Foreskin keratinocyte (primary cell): ENCODE measurements at places on chromosomes 13 and 19. TPM values are rescaled to one million over a fixed set of nuclear protein-coding genes. Genes with fewer than 3 reads are reported as not detected.

The CRLF1 gene
- 0.37 and 0.60 TPM in 2 replicates for total RNA-seq

The TUBB4A gene
- not detected in 2 replicates for total RNA-seq

The ZNF99 gene
- total RNA-seq = not detected in 2 replicates

The COL5A3 gene
- 1.8 and 5.0 TPM in 2 replicates for total RNA-seq

The CACNG8 gene
- total RNA-seq = not detected in 2 replicates

The ZNF850 gene
- total RNA-seq = 2.1 and 2.2 TPM in 2 replicates

The SLC6A16 gene
- 0.17 TPM in 1 of 2 replicates, not detected in the other for total RNA-seq

The NXNL1 gene
- total RNA-seq = not detected in 2 replicates

The CABP5 gene
- total RNA-seq = not detected in 2 replicates

The FGF9 gene
- total RNA-seq = 0.04 TPM in 1 of 2 replicates, not detected in the other

The CEBPA gene
- 1.4 TPM in 2 replicates for total RNA-seq

The GARIN5A gene
- 0.85 and 0.95 TPM in 2 replicates for total RNA-seq

The KLK3 gene
- not detected in 2 replicates for total RNA-seq

The SIGLEC12 gene
- total RNA-seq = not detected in 2 replicates

The NLRP11 gene
- not detected in 2 replicates for total RNA-seq

The NANOS3 gene
- 0.56 and 1.2 TPM in 2 replicates for total RNA-seq

The LILRB3 gene
- total RNA-seq = not detected in 2 replicates

The ZNF560 gene
- 0.28 and 0.34 TPM in 2 replicates for total RNA-seq

The MYH14 gene
- total RNA-seq = 0.07 TPM in 1 of 2 replicates, not detected in the other

The ZNF44 gene
- 4.1 and 5.0 TPM in 2 replicates for total RNA-seq

The KIR2DL1 gene
- not detected in 2 replicates for total RNA-seq

The KCNK6 gene
- 19.5 and 22.6 TPM in 2 replicates for total RNA-seq

The ZNF433 gene
- 2.6 and 3.2 TPM in 2 replicates for total RNA-seq

The ZNF490 gene
- 5.3 and 5.7 TPM in 2 replicates for total RNA-seq

The HIPK4 gene
- total RNA-seq = 0.07 and 0.10 TPM in 2 replicates

The SMAD9 gene
- total RNA-seq = 0.32 and 0.34 TPM in 2 replicates

The MIER2 gene
- total RNA-seq = 23.5 and 27.8 TPM in 2 replicates

The TMPRSS9 gene
- not detected in 2 replicates for total RNA-seq

The SIGLECL1 gene
- not detected in 2 replicates for total RNA-seq

The SELENOV gene
- total RNA-seq = not detected in 2 replicates

The ZSCAN22 gene
- 2.9 and 3.6 TPM in 2 replicates for total RNA-seq

The STX10 gene
- total RNA-seq = 66.7 and 69.4 TPM in 2 replicates

The F10 gene
- not detected in 2 replicates for total RNA-seq

The KIR3DL1 gene
- total RNA-seq = not detected in 2 replicates

The PRKCSH gene
- 119 and 131 TPM in 2 replicates for total RNA-seq

The S1PR5 gene
- total RNA-seq = 12.3 and 12.4 TPM in 2 replicates

The TEX26 gene
- not detected in 2 replicates for total RNA-seq

The PEG3 gene
- 0.39 and 1.2 TPM in 2 replicates for total RNA-seq

The F2RL3 gene
- not detected in 2 replicates for total RNA-seq

The THSD8 gene
- 9.3 and 14.7 TPM in 2 replicates for total RNA-seq

The ZNF527 gene
- 2.5 and 2.9 TPM in 2 replicates for total RNA-seq

The NLRP5 gene
- total RNA-seq = not detected in 2 replicates

The ZSCAN4 gene
- 0.17 TPM in 1 of 2 replicates, not detected in the other for total RNA-seq

The TJP3 gene
- not detected in 2 replicates for total RNA-seq

The ZNF709 gene
- 1.4 TPM in 2 replicates for total RNA-seq

The MRI1 gene
- 28.3 and 34.6 TPM in 2 replicates for total RNA-seq

The CGB2 gene
- total RNA-seq = not detected in 2 replicates

The ERICH4 gene
- not detected in 2 replicates for total RNA-seq

The MUC16 gene
- not detected in 2 replicates for total RNA-seq

The PAK4 gene
- 28.6 TPM in 2 replicates for total RNA-seq

The GDF15 gene
- total RNA-seq = 0.34 and 0.67 TPM in 2 replicates

The GAPDHS gene
- not detected in 2 replicates for total RNA-seq

The TMEM145 gene
- total RNA-seq = not detected in 2 replicates

The ZIC2 gene
- not detected in 2 replicates for total RNA-seq
